Activated CD4-positive, alpha-beta T cell treated with anti-CD3 and anti-CD28 coated beads, Interleukin-2, amount 10 ng/mL, durations not matched to agents 24 days and 14 days (primary cell): ENCODE measurements at places on chromosomes 5 and 9. TPM values are rescaled to one million over a fixed set of nuclear protein-coding genes. Genes with fewer than 3 reads are reported as not detected.

GRCh38 chr5:88743231-88743834, 139.7 kb downstream of the MEF2C start:
- DNase-seq = no peak
- H3K27ac ChIP-seq = no peak overlapping the region
- peaks cover 14% of the 10 kb centered on the region for H3K27me3 ChIP-seq
- no peaks in the 10 kb centered on the region for H3K36me3 ChIP-seq
- H3K4me1 ChIP-seq = no peaks in the 10 kb centered on the region
- no peak overlapping the region for H3K4me3 ChIP-seq

GRCh38 chr5:180470361-180470760, 23.8 kb upstream of the CNOT6 start:
- DNase-seq = no peak
- no peaks in the 10 kb centered on the region for H3K4me1 ChIP-seq
- H3K27ac ChIP-seq = no peak overlapping the region
- H3K4me3 ChIP-seq = no peak overlapping the region

- no peaks in the 10 kb centered on the region for H3K27me3 ChIP-seq
- H3K4me1 ChIP-seq = no peaks in the 10 kb centered on the region
- no peaks in the 10 kb centered on the region for H3K36me3 ChIP-seq
- no peak overlapping the region for H3K27ac ChIP-seq
- no peak overlapping the region for H3K4me3 ChIP-seq
These were observed 318.0 kb downstream of the PSAT1 start for GRCh38 chr9:78614892-78615291.

- no peak overlapping the region for H3K4me3 ChIP-seq
- H3K4me1 ChIP-seq = no peaks in the 10 kb centered on the region
- H3K27me3 ChIP-seq = peaks cover 17% of the 10 kb centered on the region
- DNase-seq = no peak
- no peak overlapping the region for H3K27ac ChIP-seq
These were observed 225.4 kb upstream of the DAB2 start for GRCh38 chr5:39650008-39650762.

DNA sequence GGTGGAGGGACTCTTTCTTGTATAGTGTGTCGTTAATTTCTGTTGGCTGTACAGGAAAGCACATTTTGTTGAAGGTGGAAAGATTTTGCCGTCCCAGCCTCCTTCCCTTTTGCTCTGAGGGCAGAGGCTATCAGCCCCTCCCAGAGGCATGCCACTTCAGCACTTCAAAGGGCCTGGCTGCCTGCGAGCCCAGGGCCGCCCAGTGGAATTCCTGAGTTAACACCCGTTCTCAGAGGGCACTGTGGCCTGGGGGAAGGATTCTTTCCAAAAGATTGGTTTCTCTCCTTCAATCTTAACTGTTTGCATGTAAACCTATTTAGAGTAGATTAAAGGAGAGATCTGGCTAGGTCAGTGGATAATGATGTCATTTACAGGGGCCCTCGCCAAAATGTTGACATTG, 238.6 kb downstream of the FANCC start:
- no peak overlapping the region for H3K4me3 ChIP-seq
- no peak for DNase-seq
- no peaks in the 10 kb centered on the region for H3K36me3 ChIP-seq
- no peaks in the 10 kb centered on the region for H3K4me1 ChIP-seq
- no peaks in the 10 kb centered on the region for H3K27me3 ChIP-seq

DNA sequence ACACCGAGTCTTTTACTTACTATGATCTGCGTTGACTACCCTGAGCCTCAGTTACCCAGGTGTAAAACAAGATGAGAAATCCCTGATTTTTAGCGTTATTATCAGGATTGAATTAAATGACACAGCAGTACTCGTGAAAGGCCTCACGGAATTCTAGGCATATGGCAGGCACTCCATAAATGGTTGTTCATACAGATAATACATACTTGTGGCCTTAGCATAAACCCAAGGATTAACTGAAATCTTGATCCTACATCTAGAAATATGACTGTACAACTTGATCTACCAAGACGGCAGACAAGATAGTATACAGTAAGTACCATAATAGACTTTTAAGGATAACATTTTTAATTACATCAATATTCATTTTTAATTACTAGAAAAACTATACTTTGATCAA, 409.8 kb downstream of the BNC2 start:
- no peaks in the 10 kb centered on the region for H3K27me3 ChIP-seq
- no peak for DNase-seq
- H3K4me1 ChIP-seq = no peaks in the 10 kb centered on the region
- no peaks in the 10 kb centered on the region for H3K36me3 ChIP-seq
- H3K27ac ChIP-seq = no peak overlapping the region

- H3K27me3 ChIP-seq = peaks cover 15% of the 10 kb centered on the region
- no peaks in the 10 kb centered on the region for H3K36me3 ChIP-seq
- H3K4me1 ChIP-seq = no peaks in the 10 kb centered on the region
- H3K27ac ChIP-seq = no peak overlapping the region
- no peak for DNase-seq
These were observed 181.0 kb upstream of the PITX1 start for GRCh38 chr5:135214897-135215616.

DNA sequence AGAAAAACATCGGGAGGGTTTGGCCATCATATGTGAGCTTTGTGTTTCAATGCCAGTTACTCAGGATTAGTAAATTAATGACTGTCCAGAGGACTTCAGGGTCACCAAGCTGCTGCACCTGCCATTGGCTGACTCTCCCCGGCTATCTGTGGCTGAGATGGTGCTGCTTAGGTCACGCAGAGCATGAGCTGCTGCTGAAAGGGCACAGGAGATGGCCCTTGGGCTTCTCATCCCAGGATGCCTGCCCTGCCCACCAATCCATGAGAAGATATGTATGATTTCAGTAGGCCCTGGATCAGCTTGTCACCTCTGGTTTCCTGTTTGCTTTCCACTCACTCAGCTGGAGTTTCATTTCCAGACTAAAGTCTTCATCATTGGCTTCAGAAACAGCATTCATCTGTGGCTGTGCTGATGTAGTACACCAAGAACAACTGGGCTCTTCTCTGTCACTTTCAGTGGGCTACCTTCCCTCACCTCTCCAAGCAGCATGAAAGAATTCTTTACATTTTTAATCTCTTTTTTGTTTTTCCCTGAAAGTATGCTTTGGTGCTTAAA, 2.4 kb upstream of the CATSPER3 start:
- peaks cover 21% of the 10 kb centered on the region for H3K36me3 ChIP-seq
- H3K4me3 ChIP-seq = peak overlapping the region; percentile 53
- peak overlapping the region; percentile 85 for H3K27ac ChIP-seq
- H3K4me1 ChIP-seq = peaks cover 23% of the 10 kb centered on the region
- H3K27me3 ChIP-seq = no peaks in the 10 kb centered on the region

- H3K4me3 ChIP-seq = no peak overlapping the region
- H3K36me3 ChIP-seq = peaks cover 14% of the 10 kb centered on the region
These were observed 92.7 kb downstream of the AOPEP start for GRCh38 chr9:94819161-94819687.

GRCh38 chr9:87206064-87206661, 258.9 kb upstream of the GAS1 start:
- H3K36me3 ChIP-seq = no peaks in the 10 kb centered on the region
- no peak for DNase-seq
- no peaks in the 10 kb centered on the region for H3K27me3 ChIP-seq
- no peaks in the 10 kb centered on the region for H3K4me1 ChIP-seq
- H3K27ac ChIP-seq = no peak overlapping the region

GRCh38 chr9:111039231-111039906, 1.1 kb upstream of the LPAR1 start:
- no peak overlapping the region for H3K27ac ChIP-seq
- peaks cover 4% of the 10 kb centered on the region for H3K36me3 ChIP-seq
- peaks cover 3% of the 10 kb centered on the region for H3K4me1 ChIP-seq
- peaks cover 45% of the 10 kb centered on the region for H3K27me3 ChIP-seq

DNA sequence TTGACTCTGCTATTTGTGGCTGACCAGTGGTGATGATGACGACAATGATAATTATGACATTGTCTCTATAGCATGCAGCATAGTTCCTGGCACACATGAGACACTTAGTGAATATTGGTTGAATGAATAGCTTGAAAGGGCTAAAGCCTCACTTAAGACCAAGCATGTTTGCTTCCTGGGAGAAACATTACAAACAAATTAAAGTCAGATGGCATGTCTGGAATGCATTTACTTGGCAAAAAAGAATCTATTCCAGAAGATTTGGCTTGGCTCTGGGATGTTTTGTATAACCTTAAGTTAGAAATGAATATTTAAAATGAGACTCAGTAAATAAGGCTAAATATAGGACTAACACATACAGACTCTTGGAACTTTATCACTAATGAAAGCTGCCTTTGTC, 21.6 kb downstream of the GAS1 start:
- no peak overlapping the region for H3K4me3 ChIP-seq
- H3K27ac ChIP-seq = no peak overlapping the region
- peaks cover 5% of the 10 kb centered on the region for H3K27me3 ChIP-seq
- H3K4me1 ChIP-seq = no peaks in the 10 kb centered on the region
- no peak for DNase-seq

DNA sequence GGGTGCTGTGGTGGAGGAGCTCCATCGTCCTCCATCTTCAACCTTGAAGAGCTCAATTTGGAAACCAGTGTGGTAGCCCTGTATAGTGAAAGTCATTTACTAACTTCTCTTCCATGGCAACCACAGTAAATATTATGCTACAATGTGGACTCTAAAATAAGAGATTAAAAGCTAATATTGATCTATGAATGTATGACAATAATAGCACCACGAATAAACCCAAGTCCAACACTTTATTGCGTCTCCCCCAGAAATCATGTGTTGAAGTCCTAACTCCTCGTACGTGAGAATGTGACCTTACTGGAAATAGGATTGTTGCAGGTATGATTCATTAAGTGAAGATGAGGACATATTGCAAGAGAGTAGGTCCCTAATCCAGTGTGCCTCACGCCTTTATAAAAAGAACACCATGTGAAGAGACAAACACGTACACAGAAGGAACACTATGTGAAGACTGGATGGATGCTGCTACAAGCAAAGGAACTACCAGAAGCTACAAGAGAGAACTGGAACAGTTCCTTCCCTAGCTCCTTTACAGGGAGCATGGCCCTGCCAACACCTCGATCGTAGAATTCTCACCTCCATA, 276.2 kb downstream of the PDE4D start:
- H3K27me3 ChIP-seq = peaks cover 4% of the 10 kb centered on the region
- no peak for DNase-seq
- H3K27ac ChIP-seq = no peak overlapping the region
- H3K4me3 ChIP-seq = no peak overlapping the region
- no peaks in the 10 kb centered on the region for H3K4me1 ChIP-seq

- no peaks in the 10 kb centered on the region for H3K4me1 ChIP-seq
- no peaks in the 10 kb centered on the region for H3K36me3 ChIP-seq
- H3K4me3 ChIP-seq = no peak overlapping the region
These were observed 1348.7 kb upstream of the C9orf72 start for GRCh38 chr9:28921857-28922500.

- DNase-seq = no peak
- H3K27me3 ChIP-seq = no peaks in the 10 kb centered on the region
- peaks cover 45% of the 10 kb centered on the region for H3K36me3 ChIP-seq
- no peak overlapping the region for H3K4me3 ChIP-seq
- H3K4me1 ChIP-seq = peaks cover 31% of the 10 kb centered on the region
These were observed 5.2 kb downstream of the NTMT1 start for GRCh38 chr9:129630967-129631673.

GRCh38 chr5:39604491-39604890, 179.7 kb upstream of the DAB2 start:
- H3K27me3 ChIP-seq = peaks cover 18% of the 10 kb centered on the region
- H3K4me3 ChIP-seq = no peak overlapping the region
- no peak overlapping the region for H3K27ac ChIP-seq
- no peaks in the 10 kb centered on the region for H3K36me3 ChIP-seq
- peak; percentile 33 for DNase-seq
- H3K4me1 ChIP-seq = no peaks in the 10 kb centered on the region

GRCh38 chr9:113800276-113800675, 75.8 kb upstream of the ZNF618 start:
- DNase-seq = no peak
- no peak overlapping the region for H3K27ac ChIP-seq
- no peak overlapping the region for H3K4me3 ChIP-seq
- no peaks in the 10 kb centered on the region for H3K4me1 ChIP-seq
- H3K27me3 ChIP-seq = peaks cover 6% of the 10 kb centered on the region

DNA sequence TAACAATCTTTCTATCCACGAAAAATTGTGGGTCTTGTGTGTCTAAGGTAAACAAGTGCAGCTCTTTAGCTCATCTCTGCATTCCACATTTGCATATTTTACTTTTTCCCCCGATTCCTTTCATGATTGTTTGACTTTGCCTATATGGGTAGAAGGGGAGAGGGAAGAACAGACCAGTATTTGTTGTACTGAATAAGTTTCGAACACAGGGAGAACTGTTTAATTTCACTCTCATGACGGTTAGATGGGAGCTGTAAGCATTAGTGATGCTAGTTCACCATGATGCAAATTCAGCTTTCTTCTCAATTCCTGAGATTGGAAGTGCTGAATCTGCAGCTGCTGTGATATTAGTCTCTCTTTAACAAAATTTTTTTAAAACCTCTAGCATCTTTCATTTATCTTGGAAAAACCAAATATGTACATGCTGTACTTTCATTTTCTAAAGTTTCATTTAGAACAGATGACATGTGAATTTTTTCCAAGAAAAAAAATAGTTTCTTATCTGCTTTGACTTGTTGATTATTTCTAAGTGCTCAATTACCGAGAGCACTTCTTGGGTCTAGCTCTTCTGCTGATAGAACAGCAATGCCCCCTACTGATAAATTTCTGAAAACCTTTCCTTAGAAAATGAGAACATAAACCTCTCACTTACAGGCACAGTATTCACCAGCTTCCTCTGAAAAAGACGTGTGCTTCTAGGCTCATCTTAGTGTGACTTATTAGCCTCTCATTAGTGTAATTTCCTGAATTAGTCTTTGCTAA, 149.5 kb downstream of the BAAT start:
- no peaks in the 10 kb centered on the region for H3K4me1 ChIP-seq
- no peak overlapping the region for H3K27ac ChIP-seq
- H3K36me3 ChIP-seq = no peaks in the 10 kb centered on the region
- no peaks in the 10 kb centered on the region for H3K27me3 ChIP-seq
- no peak overlapping the region for H3K4me3 ChIP-seq

DNA sequence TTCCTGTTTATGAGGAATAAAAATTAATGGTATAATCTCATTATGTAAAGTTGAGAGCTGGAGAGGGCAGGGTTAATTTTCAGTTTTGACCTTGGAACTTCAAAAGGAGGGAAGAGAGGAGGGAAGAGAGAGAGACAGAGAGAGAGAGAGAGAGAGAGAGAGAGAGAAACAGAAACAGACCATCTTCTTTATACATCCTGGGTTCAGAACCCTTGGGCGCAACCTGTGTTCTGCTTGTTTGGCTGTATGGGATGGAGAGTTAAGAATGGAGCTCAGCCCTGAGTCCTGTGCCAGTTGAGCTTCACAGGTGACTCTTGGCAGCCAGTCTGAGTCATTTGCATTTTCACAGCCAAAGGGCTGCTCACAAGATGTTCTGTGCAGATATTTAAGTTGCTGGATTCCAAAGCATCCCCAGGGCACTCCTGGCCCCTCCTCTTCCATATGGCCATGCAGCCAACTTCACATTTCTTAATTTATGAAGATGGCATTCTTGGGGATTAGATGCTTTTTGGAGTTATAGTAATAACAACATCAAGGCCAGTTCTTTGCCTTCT, 143.5 kb downstream of the CARTPT start:
- H3K4me3 ChIP-seq = no peak overlapping the region
- DNase-seq = no peak
- H3K36me3 ChIP-seq = no peaks in the 10 kb centered on the region
- H3K4me1 ChIP-seq = no peaks in the 10 kb centered on the region

- no peak overlapping the region for H3K27ac ChIP-seq
- no peak for DNase-seq
- H3K4me1 ChIP-seq = no peaks in the 10 kb centered on the region
- peaks cover 8% of the 10 kb centered on the region for H3K27me3 ChIP-seq
- H3K4me3 ChIP-seq = no peak overlapping the region
These were observed 11.4 kb downstream of the OCLN start for GRCh38 chr5:69504036-69504435.

OSMR gene
- not detected in 2 replicates for total RNA-seq

PCAT7 gene
- not detected in 2 replicates for total RNA-seq

NPR3 gene
- 0.07 TPM in 1 of 2 replicates, not detected in the other for total RNA-seq
